Activated naive CD4-positive, alpha-beta T cell treated with anti-CD3 and anti-CD28 coated beads, Interleukin-2, amount 50 U/mL, for 72 hours (primary cell): ENCODE measurements at places on chromosomes 1 and 21. TPM values are rescaled to one million over a fixed set of nuclear protein-coding genes. Genes with fewer than 3 reads are reported as not detected.

Gene RAB7B
- not detected for total RNA-seq

Gene ATP1A2
- total RNA-seq, result not detected

Gene RHOU
- 4.3 TPM for total RNA-seq

Gene UMODL1
- total RNA-seq, result 0.09 TPM

Gene PADI4
- total RNA-seq, result 2.4 TPM

Gene C2CD2
- total RNA-seq, result 15.8 TPM

Gene SLC30A2
- total RNA-seq, result not detected

Gene KCNA3
- 34.7 TPM for total RNA-seq

Gene CA6
- 0.66 TPM for total RNA-seq

Gene RAB3GAP2
- 43.2 TPM for total RNA-seq

Gene IQGAP3
- total RNA-seq, result 5.1 TPM

Gene NUAK2
- 6.8 TPM for total RNA-seq

Gene ANKRD34A
- 5.4 TPM for total RNA-seq

Gene GJA9
- total RNA-seq, result not detected

Gene OR2L13
- not detected for total RNA-seq
